Sciatic nerve (tissue), 2 donors: ENCODE measurements at places on chromosomes 16 and 17. TPM values are rescaled to one million over a fixed set of nuclear protein-coding genes. Genes with fewer than 3 reads are reported as not detected.

Gene MRPL28
- 32.5 TPM for total RNA-seq

Gene FBXW10B
- total RNA-seq, result 0.94 TPM

Gene SPATA32
- not detected for total RNA-seq

Gene GCGR
- 7.8 TPM for total RNA-seq

Gene SLC43A2
- total RNA-seq, result 30.8 TPM

Gene EFCAB13
- 24.5 TPM for total RNA-seq

Gene GSDMA
- total RNA-seq, result 1.5 TPM
